ENCODE measurements at places on chromosomes 12 and 14.
A peak's percentile ranks its signal among the peaks of the same experiment; 100 is the strongest.

DNA sequence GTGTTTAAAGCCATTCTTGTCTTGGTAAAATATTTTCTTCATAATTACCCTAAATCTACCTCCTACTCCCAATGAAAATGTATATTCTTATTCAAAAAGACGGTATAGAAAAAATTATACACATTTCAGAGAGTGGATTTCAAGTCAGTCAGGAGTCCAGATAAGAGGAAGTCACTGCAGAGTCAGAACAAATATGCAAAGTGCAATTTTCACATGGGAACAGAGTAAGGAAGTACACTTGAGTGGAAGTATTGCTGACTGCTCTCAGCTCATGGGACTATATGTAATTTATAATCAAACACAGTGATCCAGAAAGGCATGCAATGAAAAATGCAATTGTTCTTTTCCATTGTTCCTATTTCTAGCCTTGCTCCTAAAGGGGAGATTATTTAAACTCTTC is 1128.0 kb downstream of the AACS start:
- DNase-seq, result no peak

DNA sequence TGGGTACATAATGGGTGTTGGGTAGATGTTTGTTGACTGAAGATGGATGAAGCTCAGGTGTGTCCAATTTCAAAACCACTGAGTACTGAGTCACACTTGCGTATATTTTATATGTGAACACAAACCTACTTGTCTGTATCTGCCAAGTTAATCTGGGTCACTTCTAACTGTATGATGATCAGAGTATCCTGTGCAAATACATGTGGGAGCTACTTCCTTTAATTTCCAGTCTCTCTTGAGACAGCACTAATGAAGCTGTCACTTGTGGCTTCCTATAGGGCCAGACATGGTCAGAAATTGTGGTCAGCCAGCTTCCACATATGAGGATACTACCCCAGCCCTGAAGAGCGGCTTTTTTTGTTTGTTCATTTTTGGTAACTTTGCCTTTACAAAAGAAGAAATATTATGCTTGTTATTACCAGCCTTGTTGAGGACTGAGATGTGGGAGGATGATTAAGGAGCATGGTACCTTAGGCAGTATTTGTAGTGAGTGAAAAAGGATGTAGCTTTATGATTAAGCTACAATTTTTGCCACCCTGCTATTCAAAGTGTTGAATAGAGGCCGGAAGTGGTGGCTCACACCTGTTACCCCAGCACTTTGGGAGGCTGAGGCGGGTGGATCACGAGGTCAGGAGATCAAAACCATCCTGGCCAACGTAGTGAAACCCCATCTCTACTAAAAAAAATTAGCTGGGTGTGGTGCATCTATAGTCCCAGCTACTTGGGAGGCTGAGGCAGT is 32.4 kb downstream of the PLXNC1 start:
- no peak for DNase-seq

GRCh38 chr12:107359382-107359781 is 266.0 kb upstream of the CRY1 start:
- no peak for DNase-seq

GRCh38 chr12:42617622-42618021 is 28.1 kb upstream of the PRICKLE1 start:
- DNase-seq, result no peak

DNA sequence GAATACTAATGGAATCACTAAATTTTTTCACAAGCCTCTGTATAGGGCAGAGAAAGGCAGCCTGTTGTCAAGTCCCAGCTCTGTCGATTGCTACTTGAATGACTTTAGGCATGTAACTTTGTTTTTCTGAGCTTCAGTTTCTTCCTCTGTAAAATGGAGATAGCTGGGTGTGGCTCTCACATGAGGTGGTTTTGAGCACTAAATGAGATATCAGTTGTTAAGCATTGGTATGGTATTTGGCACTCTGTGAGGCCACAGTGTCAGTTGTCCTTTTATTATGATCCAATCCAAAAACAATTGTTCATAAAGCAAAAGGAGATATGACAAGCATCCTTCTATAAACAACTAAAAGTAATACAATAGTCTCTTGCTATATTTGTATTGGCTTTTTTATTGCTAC is 120.6 kb downstream of the DUSP6 start:
- DNase-seq, result no peak

GRCh38 chr12:129005416-129005815 is 152.1 kb downstream of the GLT1D1 start:
- no peak for DNase-seq

- no peak for DNase-seq
Measured at GRCh38 chr14:52094546-52095271, 25.9 kb upstream of the NID2 start.

DNA sequence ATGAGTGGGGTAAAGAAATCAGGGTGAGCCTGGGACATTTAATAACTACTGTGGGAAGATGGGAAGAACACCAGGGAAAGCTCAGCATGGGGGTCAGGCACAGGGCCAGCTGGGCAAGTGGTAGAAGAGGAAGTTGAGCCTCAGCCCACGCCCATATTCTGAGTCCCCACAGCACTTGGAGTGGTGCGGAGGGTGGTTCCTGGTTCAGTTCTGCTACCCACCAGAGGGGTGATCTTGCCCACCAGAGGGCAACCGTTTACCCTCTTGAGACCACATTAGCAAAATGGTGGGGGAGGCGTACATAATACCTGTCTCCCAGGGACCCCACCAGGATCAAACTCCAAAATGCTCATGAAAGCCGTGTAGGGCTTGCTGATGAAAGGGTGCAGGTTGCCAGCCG is 16.8 kb upstream of the ANKRD33 start:
- no peak for DNase-seq

GRCh38 chr14:50345846-50346422 is 33.8 kb downstream of the DMAC2L start:
- no peak for DNase-seq

DNA sequence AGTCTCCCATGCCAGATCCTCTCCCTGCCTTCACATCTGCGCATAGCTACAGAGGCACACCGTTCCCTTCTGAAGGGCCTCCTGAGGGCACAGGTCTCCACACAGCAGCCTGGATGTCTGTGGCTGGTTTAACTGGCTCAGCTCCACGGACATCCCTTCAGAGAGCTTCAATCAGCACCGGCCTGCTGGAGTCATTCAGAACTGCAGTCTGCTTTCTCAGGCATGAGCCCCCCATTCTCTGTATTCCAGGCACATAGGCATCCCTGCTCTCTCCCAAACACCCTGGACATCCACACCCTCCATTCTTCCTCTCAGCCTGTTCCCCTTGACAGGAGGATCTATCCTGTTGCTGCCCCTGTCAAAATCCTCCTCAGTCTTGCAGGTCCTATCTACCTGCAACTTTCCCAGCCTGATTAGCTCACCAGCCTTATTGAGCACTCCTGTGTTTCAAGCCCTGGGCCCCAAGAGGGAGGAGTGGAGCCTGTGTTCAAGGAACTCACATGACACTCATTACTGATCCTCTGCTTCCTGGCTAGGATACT is 2.9 kb upstream of the DHRS2 start:
- no peak for DNase-seq

GRCh38 chr12:109296431-109296830 is 12.7 kb downstream of the FOXN4 start:
- no peak for DNase-seq

DNA sequence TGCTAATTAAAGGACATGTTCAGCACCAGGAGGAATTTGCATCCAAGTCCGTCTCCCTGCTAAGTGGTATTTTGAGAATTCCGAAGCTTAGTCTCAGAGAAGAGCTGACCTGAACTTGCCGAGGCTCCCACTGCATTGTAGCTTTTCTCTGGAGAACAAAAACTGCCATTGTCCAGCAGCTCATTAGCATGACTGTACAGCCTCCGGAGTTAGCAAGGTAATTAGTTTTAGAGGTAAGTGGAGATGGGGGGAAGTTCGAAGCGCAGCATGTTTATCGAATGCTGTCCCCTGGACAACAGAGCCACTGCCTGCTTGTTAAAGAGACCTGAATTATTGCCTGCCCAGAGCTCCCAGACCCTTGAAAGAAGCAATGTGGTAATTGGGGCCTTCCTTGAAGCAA is 160.3 kb upstream of the PELI2 start:
- no peak for DNase-seq

GRCh38 chr12:98869886-98870503 is 224.9 kb downstream of the APAF1 start:
- no peak for DNase-seq

DNA sequence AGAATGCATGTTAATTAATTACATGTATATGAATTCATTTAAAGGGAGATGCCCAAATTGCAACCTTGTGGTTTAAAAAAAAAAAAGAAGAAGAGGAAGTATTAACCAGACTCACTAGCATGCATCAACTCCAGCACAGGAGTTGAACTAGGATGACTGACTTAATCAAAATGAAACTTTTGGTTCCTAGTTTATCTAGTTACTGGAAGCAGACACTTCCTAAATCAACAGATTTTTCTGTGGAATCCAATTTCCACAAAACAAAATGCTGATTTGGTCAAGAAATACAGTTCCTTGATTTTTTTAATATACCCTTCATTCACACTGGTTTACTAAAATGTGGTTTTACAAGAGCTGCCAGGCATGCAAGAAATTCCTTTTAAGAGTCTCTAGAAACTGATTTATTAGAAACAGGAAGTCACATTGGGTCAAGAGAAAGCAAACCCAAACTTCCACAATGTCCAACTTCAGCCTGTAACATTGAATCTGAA is 41.6 kb downstream of the ITPR2 start:
- no peak for DNase-seq

DNA sequence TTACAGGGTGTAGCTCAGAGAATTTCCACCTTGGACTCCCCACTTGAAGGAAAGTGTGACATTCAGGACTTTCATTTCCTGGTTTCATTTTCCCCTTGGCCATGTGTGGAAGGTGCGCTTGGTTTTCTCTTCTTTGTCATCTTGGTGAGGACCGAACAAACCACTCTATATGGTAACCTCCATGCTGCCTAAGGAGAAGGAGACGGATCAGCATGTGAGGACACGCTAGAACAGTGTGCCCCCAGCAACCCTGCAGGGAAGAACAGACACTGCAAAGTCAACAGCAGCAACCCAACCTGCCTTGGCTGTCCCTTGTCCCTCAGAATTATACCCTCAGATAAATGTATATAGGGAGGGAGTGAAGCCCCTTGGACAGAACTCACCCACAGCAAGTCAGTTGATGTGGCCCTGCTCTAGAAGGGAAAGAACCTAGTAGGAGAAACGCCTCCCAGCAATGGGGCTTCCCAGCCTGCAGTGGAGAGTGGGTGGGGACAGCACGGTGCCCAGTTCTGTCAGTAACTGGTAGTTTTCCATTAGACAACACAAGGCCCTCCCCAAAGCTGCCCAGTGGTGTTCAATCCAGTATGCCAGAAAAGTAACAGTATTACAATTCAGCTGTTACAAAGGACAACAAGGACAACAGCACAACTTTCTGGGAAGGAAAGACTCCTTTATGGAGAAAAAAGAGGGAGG is 18.9 kb upstream of the COCH start:
- no peak for DNase-seq

- DNase-seq, result no peak
Measured at GRCh38 chr12:90274407-90274806, 565.8 kb upstream of the ATP2B1 start.

DNA sequence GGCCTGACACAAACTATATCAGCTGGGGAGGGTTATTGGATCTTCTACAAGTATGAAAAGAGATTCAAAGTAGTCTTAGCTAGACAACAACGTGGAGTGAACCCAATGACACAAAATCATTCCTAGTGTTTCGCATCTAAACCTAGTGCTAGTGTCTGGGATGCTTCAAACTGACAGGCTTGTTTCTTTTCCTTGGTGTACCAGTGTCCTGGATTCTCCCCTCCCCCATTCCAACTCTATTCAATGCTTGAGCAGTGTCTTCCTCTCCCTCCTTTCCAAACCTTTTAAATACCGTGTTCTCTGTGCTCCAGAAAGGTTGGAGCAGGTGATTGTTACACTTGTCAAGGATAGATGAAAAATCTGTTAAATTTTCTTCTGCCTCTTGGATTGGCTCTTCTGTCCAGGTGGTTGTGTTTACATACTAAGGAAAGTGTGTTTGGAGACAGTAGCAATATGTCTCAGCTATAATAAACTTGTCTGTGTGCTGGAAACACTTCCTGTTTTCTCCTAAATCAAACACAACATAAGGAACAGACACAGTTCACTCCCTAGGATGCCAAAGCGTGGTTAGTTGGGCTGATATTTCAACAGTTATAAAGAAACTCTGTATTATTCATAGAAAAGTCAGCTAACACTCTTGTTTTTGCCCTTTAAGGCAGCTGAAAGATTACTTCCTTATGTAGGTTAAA is 14.4 kb upstream of the GUCY2C start:
- DNase-seq, result no peak

- DNase-seq, result no peak
Measured at GRCh38 chr14:31229638-31230572, 22.3 kb upstream of the HECTD1 start.

DNA sequence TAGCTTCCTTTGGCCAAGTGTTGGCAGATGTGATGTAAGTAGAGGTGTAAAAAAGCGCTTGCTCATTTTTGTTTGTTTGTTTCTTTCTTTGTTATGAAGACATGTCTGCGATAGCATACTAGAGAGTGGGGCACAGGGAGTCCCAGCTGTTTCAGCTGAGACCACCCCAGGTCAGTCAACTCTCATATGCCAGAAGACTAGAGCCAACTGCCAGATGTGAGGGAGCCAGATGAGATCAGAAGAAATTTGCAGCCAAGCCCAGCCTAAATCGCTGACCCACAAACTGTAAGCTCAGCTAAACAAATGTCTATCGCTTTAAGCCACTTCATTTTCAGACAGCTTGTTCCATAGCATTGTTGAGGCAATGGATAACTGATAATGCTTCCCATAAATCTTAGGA is 397.1 kb downstream of the APAF1 start:
- no peak for DNase-seq

- DNase-seq, result peak; percentile 20
Measured at GRCh38 chr14:106308839-106309389, 782.5 kb downstream of the TMEM121 start.

- no peak for DNase-seq
Measured at GRCh38 chr12:473863-474577, 14.3 kb downstream of the B4GALNT3 start.

DNA sequence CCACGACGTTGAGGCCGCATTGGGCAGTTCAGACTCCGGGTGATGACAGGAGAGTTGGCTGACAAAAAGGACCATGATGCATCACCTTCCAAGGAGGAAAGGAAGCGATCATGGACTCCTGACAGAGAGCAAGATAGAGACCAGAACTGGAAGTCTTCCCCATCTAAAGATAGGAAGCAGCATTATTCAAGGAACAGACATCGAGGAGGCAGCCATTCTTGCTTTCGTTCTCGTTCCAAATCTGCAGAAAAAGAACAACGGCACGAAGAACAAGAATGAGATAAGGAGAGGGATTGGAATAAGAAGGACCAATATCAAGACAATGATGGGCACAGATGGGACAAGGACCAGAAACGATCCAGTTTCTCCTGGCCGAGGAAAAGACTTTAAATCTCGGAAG is 27.1 kb upstream of the KRT77 start:
- no peak for DNase-seq

DNA sequence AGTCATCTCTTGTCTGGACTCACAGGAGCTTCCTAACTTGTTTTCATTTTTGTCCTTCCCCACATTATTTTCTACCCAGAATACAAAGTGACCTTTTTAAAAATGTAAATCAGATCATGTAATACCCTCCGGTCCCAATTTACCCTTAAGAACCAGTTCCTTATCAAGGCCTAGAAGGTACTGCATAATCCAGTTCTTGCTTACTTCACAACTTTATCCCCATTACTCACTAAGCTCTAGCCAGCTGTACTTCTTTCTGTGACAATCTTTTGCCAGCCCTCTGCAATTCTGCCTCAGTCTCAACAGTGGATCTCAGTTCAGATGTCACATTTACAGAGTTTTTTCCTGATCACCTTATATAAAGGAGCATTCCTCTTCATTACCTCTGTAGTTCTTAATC is 11.6 kb downstream of the RAP1B start:
- DNase-seq, result no peak

GRCh38 chr12:85550924-85551323 is 270.9 kb downstream of the ALX1 start:
- no peak for DNase-seq

Data from stimulated activated CD8-positive, alpha-beta memory T cell treated with anti-CD3 and anti-CD28 coated beads, Interleukin-4, amount 100 ng/mL, for 1 hour (primary cell).